Cortex of kidney (tissue), 1 donor: ENCODE measurements at places on chromosomes 3 and 15.

GRCh38 chr3:161171113-161171512, 50.0 kb upstream of the NMD3 start:
- no peak for DNase-seq

GRCh38 chr3:46017720-46018119, 9.6 kb downstream of the XCR1 start:
- no peak for DNase-seq

DNA sequence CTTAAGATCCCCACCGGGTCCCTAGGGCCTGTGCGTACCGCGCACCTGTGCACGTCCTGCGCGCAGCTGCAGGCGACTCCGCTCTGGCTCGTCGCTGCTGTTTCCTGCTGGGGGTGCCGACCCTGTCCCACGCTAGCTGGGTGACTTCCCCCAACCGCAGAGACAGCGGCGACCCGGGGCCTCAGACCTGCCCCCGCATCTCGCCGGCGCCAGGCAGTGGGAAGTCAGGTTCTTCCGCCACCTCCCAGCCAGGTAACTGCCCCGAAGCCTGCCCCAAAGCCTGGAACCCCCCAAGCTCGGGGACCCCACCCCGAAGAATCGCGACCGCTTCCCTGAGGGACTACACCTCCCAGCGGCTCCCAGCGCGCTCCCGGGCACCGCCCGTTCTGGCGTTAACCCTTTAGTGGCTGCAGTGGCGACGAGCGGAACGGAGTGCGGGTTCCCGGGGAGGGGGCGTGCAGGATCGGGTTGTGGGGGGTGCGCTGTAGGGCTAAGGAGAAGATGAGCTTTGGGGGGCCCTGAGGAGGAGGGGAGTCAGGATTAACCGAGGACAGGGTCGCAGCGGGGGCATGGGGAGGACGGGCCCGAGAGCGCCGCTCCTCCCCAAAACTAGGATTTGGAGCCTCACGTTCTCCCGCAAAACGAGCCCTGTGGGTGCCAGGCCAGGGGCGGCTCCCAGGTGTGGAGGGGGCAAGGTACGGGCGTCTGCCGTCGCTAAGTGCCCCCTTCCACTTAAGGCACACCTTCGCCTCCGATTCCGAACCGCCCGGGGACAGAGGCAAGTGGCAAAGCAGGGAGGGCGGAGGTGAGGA, 589 bp downstream of the NEIL1 start:
- no peak for DNase-seq

GRCh38 chr15:34682674-34683073, 72.1 kb downstream of the GJD2 start:
- DNase-seq = no peak
